Stimulated activated CD4-positive, alpha-beta T cell treated with anti-CD3 and anti-CD28 coated beads, Interleukin-15, amount 100 ng/mL, for 1 hour (primary cell): ENCODE measurements at places on chromosomes 7 and 10.

DNA sequence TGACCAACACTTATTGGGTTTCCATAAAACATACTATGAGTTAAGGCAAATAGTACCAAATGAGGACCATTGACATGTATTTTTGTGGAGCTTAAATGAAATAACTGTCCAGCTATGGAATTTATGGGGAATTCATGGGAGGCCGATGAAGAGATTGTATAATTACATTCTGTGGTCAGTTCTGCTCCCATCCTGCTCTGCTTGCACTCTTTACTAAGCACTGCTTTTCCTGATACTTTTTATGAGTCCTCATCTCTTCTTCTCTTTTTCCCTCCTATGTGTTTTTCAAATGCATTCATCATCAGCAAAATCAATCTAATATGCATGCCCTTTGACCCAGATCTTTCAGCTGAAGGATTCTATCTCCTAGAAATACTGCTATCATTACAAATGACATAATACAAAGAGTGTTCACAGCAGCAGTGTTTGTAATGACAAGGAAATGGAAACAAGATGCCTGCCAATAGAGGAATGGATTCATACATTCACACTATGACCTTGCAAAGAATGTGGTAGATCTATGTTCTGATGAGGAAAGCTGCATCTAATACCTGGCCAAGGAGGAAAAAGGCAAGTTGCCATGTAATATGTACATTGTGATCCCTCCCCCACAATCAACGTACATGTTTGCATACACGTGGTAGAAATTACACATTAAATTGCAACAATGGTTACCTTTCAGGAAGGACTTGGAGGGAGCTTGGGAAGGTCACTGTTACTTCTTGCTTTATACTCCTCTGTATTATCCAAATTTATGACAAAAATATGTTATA is 73.9 kb downstream of the PCGF5 start:
- no peak for DNase-seq

- DNase-seq: no peak
Measured at GRCh38 chr10:113108194-113108835, 158.3 kb downstream of the TCF7L2 start.

DNA sequence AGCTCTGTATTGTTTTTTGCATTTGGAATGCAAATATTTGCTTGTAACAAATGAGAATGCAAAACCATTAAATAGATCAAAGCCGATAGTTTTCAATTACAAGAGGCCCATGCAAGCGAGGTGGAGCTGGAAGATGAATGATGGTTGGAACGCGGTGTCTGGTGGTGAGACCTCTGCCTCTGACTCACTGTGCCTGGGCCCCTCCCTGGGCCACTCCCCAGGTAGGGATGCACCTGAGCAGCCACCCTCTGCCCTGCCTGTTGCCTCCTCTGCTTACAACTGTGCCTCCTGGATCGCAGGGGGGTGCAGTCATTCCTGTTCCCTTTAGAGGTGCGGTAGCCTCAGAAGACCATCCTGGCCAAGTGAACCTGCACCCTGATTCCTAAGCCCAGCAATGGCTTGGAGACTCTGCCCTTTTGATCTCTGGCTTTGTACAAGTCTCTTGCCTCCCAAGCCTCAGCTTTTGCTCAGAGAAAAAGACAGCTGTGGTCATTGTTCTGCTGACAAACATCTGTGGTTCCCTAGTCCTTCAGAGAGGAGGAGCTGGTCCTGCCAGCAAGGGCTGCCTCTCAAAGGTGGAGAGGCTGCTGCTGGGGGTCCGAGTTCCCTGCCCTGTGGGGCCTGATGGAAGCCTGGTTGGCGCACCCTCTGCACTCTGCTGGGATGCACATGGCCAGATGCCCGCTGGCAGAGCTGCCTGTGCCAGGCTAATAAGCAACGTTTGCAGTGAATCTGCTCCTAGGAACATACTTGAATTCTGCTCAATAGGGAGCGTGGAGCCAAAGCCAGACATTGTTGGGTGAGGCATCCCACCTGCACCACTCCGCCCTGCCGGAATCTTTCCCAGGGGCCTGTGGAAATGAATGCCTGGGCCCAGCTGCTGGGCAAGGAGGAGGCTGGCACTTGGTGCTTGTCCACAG is 126.3 kb upstream of the TCERG1L start:
- DNase-seq: no peak

DNA sequence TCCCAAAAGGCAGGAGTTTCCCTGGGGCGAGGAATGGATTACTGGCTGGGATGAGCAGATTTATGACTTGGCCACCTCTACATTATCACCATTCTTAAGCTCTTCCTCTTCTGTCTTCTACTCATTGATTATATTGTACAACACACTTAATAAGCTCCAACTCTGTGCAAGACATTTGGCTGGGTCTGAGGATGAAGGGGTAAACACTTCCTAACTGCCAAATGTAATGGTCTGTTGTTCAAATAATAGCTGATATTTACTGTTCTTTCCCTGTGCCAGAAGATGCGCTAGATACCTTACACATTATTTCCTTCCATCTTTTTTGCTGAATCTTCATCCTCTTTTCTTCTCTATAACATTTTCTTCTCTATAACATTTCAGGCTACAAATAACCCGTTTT is 11.6 kb downstream of the OR6V1 start:
- no peak for DNase-seq
